ENCODE measurements at places on chromosomes 4 and X.

GRCh38 chrX:70046978-70047377 is 2.8 kb downstream of the AWAT2 start:
- DNase-seq, result no peak

DNA sequence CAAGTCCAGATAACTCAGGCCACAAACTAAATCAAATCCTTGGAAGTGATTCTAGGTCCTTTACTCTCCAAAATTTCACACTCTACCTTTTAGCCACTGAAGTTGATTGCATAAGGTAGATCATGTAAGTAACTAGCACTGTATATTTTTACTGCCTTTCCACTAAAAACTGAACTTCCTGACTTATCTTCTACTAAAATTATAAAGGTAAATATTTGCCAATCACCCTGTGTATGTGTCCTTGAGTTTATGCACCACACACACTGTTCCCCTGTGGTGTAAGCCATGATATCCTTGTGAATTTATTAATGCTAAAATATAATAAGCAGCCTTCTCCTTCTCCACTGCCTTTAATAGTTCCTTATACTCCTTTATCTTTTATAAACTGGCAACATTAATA is 25.6 kb downstream of the RPS6KA6 start:
- DNase-seq, result no peak

DNA sequence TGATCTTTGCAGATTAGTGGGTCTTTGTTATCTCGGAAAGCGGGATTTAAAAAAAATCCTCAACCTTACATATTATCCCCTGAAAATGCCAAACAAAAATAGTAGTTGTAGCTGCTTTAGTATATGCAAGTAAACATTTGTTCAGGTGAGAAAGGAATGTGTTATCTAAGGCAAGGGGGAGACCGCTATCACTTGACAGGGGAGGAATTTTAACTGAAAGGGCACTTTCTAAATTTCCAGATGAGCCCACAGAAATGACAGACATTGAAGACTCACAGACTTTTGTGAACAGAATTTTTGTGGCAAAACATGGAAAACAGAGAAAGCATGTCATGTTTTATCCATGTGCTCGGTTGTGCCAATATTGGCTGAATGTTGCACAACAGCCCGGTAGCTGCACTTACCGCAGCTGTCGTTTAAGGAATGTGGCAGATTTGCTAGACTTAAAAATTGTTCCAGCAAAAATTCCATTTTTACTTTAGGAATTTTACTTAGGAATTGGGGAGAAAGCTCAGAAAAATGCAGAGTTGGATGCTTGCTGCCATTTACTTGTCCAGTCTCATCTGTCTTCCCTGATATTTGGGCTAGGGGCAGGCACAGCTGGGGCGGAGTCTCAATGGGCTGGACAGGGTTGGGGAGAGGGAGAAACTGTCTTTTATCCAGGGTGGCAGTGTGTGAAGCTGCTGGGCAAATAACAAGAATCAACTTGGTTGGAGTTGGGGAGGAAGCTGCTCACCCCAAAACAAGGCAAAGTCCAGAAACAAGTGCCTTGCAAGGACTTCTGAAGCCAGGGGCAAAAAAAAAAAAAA is 94.6 kb upstream of the RPS6KA3 start:
- DNase-seq, result no peak

GRCh38 chr4:80507507-80507906 is 172.0 kb downstream of the CFAP299 start:
- DNase-seq, result no peak

- DNase-seq, result peak; percentile 58
Measured at GRCh38 chr4:172393220-172393619, 580.0 kb downstream of the GALNTL6 start.

- DNase-seq, result no peak
Measured at GRCh38 chrX:102866981-102867656, 70.0 kb upstream of the RAB40AL start.

GRCh38 chr4:55866973-55867574 is 13.6 kb downstream of the EXOC1 start:
- DNase-seq, result peak; percentile 19

DNA sequence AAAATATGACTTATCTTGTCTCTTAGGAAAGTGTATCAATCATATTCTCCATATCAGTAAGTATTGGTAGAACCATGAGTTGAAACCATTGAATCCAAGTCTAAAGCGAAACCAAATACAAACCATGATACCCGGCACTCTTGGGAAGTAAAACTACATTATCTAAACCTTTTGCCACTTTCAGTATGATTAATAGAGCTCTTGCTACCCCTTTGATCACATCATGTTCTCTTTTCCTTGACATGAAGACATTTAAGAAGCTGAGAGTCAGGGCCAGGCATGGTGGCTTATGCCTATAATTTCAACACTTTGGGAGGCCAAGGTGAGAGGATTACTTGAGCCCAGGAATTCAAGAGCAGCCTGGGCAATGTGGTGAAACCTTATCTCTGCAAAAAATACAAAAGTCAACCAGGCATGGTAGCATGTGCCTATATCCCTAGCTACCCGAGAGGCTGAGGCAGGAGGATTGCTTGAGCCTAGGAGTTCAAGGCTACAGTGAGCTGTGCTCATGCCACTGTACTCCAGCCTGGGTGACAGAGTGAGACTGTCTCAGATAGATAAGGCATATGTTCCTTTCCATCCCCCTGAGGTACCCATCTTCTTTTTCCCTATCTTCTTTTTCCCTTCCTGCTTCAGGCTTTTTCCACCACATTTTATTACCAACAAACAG is 45.4 kb downstream of the CEP135 start:
- no peak for DNase-seq
